ENCODE measurements at places on chromosomes 4 and X. TPM values are rescaled to one million over a fixed set of nuclear protein-coding genes. Genes with fewer than 3 reads are reported as not detected.

Gene RIPPLY1
- 2.8 TPM for polyA plus RNA-seq

DNA sequence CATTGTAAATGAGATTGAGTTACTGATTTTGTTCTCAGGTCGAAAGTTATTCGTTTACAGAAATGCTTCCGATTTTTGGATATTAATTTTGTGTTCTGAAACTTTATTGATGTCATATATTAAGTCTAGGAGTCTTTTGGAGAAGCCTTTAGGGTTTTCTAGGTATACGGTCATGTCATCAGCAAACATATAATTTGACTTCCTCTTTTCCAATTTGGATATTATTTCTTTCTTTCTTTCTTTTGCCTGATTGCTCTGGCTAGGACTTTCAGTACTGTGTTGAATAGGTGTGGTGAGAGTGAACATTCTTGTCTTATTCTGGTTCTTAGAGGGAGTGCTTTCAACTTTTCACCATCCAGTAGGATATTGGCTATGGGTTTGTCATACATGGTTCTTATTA is 35.4 kb upstream of the PDLIM5 start:
- no peak for DNase-seq

DNA sequence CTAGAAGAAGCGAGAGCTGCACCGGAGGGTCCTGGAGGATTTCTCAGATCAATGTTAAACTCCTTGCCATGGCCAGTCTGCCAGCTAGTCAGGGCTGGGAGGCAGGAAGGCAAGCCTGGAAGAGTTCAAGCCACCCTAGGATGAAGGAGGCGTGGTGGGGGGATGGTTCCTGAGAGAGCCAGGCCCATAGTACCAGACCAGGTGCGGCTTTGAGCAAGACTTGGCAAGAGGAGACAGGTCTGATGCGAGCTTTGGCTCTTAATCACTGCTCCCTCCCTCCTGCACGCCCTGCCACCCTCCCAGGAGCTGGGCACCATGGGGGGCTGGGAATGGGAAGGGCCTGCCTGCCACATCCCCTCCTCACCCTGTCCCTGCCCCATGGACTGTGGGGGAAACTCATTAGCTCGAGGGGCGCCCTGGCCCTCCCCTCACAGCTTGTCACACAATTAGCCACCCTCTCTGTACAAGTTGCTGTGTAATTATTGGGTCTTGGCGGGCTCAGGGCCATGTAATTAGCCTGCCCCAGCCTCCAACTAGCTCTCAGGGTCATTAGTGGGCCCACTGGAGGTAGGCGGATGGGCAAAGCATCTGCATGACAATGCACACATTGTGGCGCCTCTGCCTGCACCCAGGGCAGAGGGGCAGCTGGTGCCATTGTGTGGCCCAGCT is 50.3 kb downstream of the EFNB1 start:
- DNase-seq, result no peak

- no peak for DNase-seq
These were observed 525.4 kb upstream of the HS3ST1 start for GRCh38 chr4:11954093-11954492.

All from left kidney (tissue), 8 donors.